DMS53 (cell line): ENCODE measurements at places on chromosomes 12 and 14.
A peak's percentile ranks its signal among the peaks of the same experiment; 100 is the strongest.

- DNase-seq = no peak
Measured at GRCh38 chr12:3771853-3772252, 18.9 kb upstream of the CRACR2A start.

DNA sequence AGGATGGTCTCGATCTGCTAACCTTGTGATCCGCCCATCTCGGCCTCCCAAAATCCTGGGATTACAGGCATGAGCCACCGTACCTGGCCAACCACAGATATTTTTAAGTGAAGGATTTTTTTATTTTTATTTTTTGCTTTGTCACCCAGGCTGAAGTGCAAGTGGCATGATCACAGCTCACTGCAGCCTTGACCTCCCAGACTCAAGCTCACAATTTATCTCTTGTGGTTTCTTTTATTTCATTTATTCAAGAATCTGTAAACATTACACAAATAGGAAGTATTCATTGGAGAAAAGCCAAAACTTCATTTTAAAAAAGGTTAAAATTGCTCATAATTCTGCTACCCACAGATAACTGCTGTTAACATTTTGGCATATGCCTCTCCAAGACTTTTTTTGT, 13.3 kb downstream of the MOAP1 start:
- DNase-seq = no peak

DNA sequence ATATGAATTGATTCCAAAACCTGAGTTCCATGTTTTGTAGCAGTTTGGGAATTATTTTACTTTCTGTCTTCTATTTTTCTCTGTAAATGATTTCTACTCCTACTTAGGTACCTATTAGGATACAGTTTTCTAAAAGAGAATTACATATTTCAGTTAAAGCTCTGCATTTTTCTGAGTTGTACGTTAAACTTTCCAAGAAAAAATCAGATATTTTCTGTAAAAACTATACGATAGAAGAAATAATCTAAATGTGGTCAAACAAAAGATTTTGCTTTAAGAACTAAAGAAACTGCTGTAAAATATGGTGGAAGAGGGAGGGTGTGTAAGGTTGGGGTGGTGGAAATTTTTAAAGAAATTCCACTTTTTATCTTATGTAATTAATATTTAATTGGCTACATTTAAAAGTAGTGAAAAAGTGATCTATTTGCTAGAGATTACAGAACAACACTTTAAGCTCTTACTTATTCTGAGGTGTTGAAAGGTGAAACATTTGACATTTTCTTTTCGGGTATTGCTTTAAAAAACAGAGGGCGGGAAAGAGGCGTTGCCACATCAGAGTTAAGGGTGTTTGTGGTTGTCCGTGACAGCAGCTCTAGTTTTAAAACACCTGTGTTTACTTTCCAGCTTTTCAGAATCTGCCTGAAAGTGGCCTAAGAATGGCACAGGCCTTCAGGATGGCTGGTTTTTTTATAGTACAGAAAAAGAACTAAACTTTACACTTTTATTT, 187.3 kb downstream of the MIPOL1 start:
- DNase-seq = peak; percentile 89

DNA sequence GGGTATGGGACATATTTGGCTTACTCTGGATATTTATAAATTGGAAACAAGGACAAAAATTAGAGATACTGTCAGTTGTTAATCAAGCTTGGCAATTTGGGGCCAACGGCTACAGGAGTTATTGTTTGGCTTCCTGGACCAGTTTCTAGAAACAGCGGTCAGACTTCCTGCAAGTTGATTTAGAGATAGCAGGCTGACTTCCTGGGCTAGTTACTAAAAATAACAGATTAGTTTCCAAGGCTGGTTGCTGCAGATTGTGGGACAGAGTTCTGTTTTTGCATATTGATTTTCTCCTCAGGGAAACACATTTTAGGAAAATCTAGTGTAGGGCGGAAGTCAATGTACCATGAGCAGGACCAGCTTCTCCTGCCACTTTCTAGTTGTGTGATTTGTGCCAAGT, 144.0 kb upstream of the TMPO start:
- no peak for DNase-seq

- DNase-seq = no peak
Measured at GRCh38 chr12:110135806-110136205, 11.6 kb downstream of the IFT81 start.

DNA sequence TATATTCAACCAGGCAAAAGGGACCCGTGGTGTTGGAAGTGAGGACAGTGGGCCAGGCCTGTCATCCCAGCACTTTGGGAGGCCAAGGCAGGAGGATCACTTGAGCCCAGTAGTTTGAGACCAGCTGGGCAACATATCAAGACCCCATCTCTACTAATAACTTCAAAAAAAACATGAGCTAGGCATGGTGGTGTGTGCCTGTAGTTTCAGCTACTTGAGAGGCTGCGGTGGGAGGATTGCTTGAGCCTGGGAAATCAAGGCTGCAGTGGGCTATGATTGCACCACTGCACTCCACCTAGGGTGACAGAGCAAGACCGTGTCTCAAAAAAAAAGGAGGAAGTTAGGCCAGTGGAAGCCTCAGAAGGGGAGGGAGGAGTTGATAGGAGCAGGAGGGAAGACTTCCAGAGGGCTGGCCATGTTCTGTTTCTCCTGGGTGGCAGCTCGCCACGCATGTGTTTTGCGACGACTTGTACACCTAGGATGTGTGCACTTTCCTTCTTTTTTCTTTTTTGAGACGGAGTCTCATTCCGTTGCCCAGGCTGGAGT, 10.1 kb downstream of the SLC25A29 start:
- no peak for DNase-seq
